Renal cortical epithelial cell (primary cell): ENCODE measurements at places on chromosomes 7 and 10. TPM values are rescaled to one million over a fixed set of nuclear protein-coding genes. Genes with fewer than 3 reads are reported as not detected.

Gene CYP3A7
- total RNA-seq: not detected in 2 replicates

Gene ECD
- 32.1 and 33.7 TPM in 2 replicates for total RNA-seq

Gene CDK5
- 14.8 and 16.8 TPM in 2 replicates for total RNA-seq

Gene SLC26A5
- not detected in 2 replicates for total RNA-seq

Gene TSC22D4
- 14.6 and 25.2 TPM in 2 replicates for total RNA-seq

Gene GIMAP6
- total RNA-seq: 0.15 and 0.35 TPM in 2 replicates

Gene CALCR
- 0.17 and 2.8 TPM in 2 replicates for total RNA-seq

Gene PKD1L1
- total RNA-seq: under 0.01 and 0.35 TPM in 2 replicates

Gene WNT8B
- total RNA-seq: not detected in 2 replicates

Gene CCL24
- total RNA-seq: not detected in 2 replicates

Gene ZNF398
- total RNA-seq: 7.5 and 17.8 TPM in 2 replicates

Gene ZNF467
- under 0.01 and 3.0 TPM in 2 replicates for total RNA-seq

Gene TMEM270
- total RNA-seq: not detected in 2 replicates

Gene DGKI
- 8.0 and 17.5 TPM in 2 replicates for total RNA-seq

Gene OR2A42
- total RNA-seq: 0.15 TPM in 1 of 2 replicates, not detected in the other

Gene PDE6C
- not detected in 2 replicates for total RNA-seq

Gene CHST3
- total RNA-seq: 32.3 and 69.4 TPM in 2 replicates

Gene A1CF
- total RNA-seq: 0.05 TPM in 1 of 2 replicates, not detected in the other

Gene TMEM196
- total RNA-seq: 0.17 and 1.2 TPM in 2 replicates
